CD4-positive, alpha-beta T cell treated with Interleukin-12 subunit alpha and Interleukin-12 subunit beta, for 1 hour (primary cell): ENCODE measurements at places on chromosomes 5 and 9.

DNA sequence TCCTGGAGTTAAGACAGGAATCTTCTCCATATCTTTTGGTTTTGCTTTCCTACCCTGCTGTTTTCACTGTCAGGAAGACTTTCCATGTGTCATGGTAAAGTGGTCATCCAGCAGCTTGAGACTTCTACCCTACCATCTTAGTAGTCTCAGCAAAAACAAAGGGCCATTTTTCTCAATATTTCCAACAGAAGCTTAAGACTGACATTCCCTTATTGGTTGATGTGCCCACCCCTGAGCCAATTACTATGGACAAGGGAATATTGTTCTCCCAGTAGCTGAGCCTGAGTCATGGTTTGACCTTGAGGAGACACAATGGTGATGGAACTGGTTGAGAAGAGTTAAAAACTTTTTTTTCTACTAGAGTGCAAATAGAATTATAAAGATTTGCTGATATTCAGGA is 105.6 kb downstream of the CSNK1G3 start:
- DNase-seq, result no peak

DNA sequence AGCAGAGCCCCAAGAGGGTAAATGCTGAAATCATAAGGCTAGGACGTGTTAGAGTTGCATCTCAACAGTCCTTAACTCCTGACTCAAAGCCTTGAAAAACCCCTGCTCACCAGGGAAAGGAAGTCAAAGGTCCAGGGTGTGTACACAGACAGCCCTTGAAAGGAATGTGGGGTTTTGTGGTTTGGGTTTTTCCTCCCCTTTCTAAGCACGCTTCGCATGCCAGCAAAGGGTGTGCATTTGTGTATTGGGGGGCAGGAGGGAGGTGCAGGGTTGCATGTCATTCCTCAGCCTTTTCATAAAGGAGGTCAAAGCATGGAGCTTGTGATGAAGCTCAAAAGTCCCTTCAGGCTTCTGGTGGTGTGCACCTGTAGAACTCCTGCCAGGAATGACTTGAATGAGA is 17.3 kb upstream of the XPA start:
- DNase-seq, result no peak

- DNase-seq, result no peak
Observed at GRCh38 chr9:112072721-112073638, 102.1 kb downstream of the SUSD1 start.

- no peak for DNase-seq
Observed at GRCh38 chr5:476814-477175, 33.8 kb downstream of the EXOC3 start.

GRCh38 chr9:117783828-117784227 is 79.6 kb downstream of the TLR4 start:
- peak; percentile 70 for DNase-seq

GRCh38 chr5:172985596-172985995 is 2.0 kb downstream of the ATP6V0E1 start:
- DNase-seq, result no peak

GRCh38 chr5:151047814-151048425 is 27.5 kb downstream of the GPX3 start:
- peak; percentile 40 for DNase-seq

DNA sequence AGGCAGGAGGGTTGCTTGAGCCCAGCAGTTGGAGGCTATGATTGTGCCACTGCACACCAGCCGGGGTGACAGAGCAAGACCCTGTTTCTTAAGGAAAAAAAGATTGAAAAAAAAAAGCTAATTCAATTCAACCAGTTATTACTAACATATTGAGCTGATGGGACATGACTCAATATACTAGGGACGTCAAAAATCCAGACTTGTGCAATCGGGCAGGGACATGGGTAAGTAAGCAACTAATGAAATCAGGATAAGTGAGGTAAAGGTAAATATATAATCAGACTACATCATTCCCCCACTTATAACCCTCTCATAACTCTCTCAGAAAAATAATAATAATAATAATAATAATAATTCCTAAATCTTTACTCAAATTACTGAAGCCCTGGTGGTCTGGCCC is 975 bp upstream of the HAVCR1 start:
- no peak for DNase-seq

DNA sequence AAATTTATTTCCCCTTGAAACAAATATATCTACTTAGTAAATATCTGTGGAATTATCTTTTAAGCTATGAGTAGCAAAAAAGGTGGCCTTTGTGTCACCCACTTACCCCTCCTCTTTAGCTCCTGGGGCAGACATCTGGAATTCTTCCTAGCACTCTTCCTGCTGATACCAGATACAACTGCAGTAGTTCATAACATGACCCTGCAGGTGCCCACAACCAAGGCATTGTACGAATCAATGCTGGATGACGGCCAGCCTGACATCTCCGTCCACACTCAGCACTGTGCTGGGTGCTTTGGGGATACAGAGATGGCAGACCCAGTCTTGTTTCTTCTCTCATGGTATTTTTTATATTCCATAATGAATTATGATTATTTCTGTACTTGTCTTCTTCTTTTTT is 152.3 kb downstream of the GOLPH3 start:
- no peak for DNase-seq
